ENCODE measurements at places on chromosomes 3 and 15.
A peak's percentile ranks its signal among the peaks of the same experiment; 100 is the strongest.

DNA sequence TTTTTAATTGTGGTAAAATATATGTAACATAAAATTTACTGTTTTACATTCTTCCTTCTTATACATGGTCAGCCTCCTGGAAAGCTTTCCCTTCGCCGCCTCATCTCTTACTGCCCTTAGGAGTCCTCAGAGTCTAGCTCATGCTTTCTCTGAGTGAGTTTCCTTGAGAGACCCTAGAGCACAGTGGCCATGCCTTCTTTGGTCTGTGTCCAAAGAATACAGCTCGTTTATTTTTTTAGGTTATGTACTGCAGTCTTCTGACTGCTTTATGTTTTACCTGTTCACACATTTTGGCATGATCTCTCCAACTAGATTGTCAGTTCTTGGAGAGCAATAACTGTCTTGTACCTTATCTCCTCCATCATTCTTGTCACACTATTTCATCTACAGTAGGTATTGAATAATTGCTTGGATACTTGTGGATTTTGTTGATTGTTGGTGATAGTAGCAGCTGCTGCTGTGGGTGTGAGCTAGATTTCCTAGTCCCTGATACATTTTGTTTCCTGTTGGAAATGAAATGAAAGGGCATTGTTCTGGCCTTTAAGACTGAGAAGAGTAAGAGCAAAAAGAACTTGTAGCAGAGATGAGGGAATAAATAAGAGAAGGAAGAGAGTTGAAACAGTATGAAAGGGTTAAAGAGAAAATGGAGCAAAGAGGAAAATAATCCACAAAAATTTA lies 10.9 kb downstream of the ARIH2 start:
- no peak for DNase-seq

DNA sequence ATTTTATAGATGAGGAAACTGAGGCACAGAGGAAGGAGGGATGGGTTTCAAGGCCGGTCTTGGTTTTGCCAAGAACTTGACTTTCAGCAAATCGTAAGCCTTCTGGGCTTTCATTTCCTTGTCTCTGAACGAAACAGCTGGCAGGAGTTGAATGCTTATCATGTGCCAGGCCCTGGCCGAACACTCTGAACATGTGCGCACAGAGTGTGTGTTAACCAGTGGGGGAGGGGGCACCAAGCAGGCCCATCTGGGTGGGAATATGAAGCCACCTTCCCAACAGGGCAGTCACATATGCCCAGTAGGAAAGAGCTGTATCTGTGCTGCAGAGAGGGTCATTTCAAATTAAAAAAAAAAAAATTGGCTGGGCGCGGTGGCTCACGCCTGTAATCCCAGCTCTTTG lies 29.3 kb downstream of the ZNF710 start:
- no peak for DNase-seq

- no peak for DNase-seq
Measured at GRCh38 chr3:112767177-112767576, 79.5 kb downstream of the CD200R1L start.

- DNase-seq, result peak; percentile 31
Measured at GRCh38 chr3:190996181-190996775, 133.8 kb upstream of the GMNC start.

DNA sequence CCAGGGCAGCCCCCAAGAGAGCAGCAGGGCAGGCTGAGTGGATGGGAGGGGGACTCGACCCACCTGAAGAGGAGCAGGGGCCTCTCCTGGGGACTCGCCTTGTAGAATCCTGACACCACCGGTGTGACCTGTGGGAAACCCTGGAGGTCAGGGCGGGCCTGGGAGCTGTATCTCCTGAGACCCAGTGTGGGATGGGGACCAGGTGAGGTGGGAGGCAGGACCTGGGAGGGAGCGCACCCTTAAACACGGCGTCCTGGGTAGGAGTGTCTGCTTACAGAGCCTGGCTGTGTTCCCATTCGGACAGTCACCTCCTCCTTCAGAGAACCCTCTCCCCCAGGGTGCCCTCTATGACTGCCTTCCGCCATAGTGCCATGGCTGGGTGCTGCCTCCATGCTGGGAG lies 27.1 kb downstream of the C15orf39 start:
- DNase-seq, result no peak
